ENCODE measurements at places on chromosomes 4 and X.

DNA sequence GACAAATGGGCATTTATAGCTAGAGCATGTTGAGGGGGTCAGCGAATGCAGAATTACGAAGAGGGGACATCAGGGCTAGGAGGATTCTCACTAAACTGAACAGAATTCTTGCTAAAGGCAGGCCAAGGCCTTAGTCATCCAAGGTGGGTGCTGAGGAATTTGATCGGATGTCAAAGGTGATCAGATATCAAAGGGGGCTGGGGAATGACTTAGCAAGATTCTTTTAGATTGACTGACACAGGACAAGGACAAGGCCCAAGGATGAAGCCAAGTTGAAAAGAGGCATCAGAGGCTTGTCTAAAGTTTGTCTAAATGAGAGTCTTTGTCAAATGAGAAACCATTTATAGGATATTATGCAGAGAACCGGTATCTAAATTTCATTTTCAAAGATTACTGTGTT, 9.7 kb downstream of the TMEM184C start:
- no peak overlapping the region for H3K4me3 ChIP-seq
- no peak for DNase-seq
- no peaks in the 10 kb centered on the region for H3K4me1 ChIP-seq
- H3K27me3 ChIP-seq, result no peaks in the 10 kb centered on the region

DNA sequence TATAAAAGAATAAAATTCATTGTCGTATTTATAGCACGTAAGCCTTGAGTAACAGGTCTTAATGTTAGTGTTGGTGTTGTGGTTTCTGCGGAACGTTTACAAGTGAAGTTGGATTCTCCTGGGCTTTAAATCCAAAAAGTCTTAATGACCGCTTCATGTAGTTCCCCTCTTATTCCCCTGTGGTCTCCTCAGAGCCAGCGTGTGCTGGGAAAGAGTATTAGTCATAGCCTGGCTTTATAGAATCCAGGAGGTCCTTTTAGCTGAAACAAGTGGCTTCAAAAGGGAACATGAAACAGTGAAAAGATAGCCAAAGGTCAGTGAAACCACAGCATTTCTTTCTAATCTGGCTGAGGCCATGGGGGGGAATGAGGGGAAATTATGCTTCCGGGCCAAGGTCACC, 79.1 kb downstream of the CLCN4 start:
- no peak overlapping the region for H3K4me3 ChIP-seq
- H3K36me3 ChIP-seq, result no peaks in the 10 kb centered on the region
- H3K27ac ChIP-seq, result no peak overlapping the region
- DNase-seq, result no peak
- H3K4me1 ChIP-seq, result no peaks in the 10 kb centered on the region
- no peaks in the 10 kb centered on the region for H3K27me3 ChIP-seq

- DNase-seq, result no peak
- no peak overlapping the region for H3K27ac ChIP-seq
- peaks cover 98% of the 10 kb centered on the region for H3K27me3 ChIP-seq
- H3K36me3 ChIP-seq, result no peaks in the 10 kb centered on the region
Measured at GRCh38 chr4:13527981-13528820, 16.1 kb downstream of the NKX3-2 start.

DNA sequence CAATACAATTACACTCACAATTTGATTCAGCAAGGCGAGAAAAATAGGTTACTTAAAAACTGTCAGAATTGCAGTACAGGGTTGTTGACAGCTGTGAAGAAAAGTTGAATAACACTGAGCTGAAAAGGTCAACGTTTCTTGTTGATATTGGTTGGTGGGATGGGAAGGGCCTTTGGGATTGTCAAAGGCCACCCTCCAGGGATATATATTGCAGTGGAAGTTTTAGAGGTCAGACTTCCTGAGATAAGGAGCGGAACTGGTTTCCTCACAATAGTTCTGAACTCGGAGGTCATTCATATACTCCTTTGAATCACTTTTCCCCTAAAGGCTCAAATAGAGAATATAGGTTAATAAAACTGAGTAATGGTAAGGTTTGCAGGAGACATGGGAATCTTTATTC, 417.2 kb downstream of the RAPGEF2 start:
- no peaks in the 10 kb centered on the region for H3K27me3 ChIP-seq
- DNase-seq, result no peak
- H3K4me3 ChIP-seq, result no peak overlapping the region
- H3K4me1 ChIP-seq, result no peaks in the 10 kb centered on the region
- H3K27ac ChIP-seq, result no peak overlapping the region
- no peaks in the 10 kb centered on the region for H3K36me3 ChIP-seq

GRCh38 chr4:189504220-189504619, 436.5 kb upstream of the FRG1 start:
- no peaks in the 10 kb centered on the region for H3K4me1 ChIP-seq
- H3K27ac ChIP-seq, result no peak overlapping the region
- DNase-seq, result no peak
- no peaks in the 10 kb centered on the region for H3K27me3 ChIP-seq

GRCh38 chr4:153676486-153676885, 7.6 kb upstream of the TLR2 start:
- peak overlapping the region; percentile 38 for H3K27ac ChIP-seq
- no peak overlapping the region for H3K4me3 ChIP-seq
- H3K27me3 ChIP-seq, result no peaks in the 10 kb centered on the region
- peaks cover 9% of the 10 kb centered on the region for H3K4me1 ChIP-seq

- H3K4me1 ChIP-seq, result no peaks in the 10 kb centered on the region
- no peak overlapping the region for H3K4me3 ChIP-seq
- no peaks in the 10 kb centered on the region for H3K36me3 ChIP-seq
- H3K27ac ChIP-seq, result no peak overlapping the region
Measured at GRCh38 chr4:156217236-156217635, 263.6 kb upstream of the CTSO start.

GRCh38 chr4:52358883-52359321, 300.2 kb downstream of the USP46 start:
- H3K36me3 ChIP-seq, result no peaks in the 10 kb centered on the region
- H3K4me1 ChIP-seq, result no peaks in the 10 kb centered on the region
- no peak overlapping the region for H3K27ac ChIP-seq
- no peaks in the 10 kb centered on the region for H3K27me3 ChIP-seq

DNA sequence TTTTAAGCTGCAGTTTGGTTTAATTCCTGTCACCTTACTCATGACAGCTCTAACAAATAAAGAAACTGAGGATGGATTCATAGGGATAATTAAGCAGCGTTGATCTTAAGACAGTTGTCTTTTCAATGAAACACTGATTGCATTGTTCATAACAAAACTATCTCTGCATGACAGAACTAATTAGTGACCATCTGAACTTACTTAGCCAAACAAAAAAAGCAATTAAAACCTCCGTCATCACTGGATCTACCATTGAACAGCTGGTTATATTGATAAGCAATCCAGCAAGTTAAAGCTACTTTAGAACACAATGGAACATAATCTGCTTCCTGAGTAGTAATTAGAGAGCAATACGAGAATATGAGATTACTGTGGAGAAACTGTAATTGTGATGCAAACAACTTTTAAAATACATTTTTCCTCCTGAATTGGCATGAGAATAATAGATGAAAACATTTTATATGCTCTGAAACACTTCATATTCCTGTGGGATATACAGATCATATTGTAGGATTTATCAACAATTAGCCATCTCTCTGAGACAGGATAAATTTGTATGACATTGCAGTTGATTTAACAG, 2576.8 kb downstream of the PCDH7 start:
- H3K27ac ChIP-seq, result no peak overlapping the region
- H3K4me3 ChIP-seq, result no peak overlapping the region
- DNase-seq, result no peak
- H3K4me1 ChIP-seq, result no peaks in the 10 kb centered on the region

DNA sequence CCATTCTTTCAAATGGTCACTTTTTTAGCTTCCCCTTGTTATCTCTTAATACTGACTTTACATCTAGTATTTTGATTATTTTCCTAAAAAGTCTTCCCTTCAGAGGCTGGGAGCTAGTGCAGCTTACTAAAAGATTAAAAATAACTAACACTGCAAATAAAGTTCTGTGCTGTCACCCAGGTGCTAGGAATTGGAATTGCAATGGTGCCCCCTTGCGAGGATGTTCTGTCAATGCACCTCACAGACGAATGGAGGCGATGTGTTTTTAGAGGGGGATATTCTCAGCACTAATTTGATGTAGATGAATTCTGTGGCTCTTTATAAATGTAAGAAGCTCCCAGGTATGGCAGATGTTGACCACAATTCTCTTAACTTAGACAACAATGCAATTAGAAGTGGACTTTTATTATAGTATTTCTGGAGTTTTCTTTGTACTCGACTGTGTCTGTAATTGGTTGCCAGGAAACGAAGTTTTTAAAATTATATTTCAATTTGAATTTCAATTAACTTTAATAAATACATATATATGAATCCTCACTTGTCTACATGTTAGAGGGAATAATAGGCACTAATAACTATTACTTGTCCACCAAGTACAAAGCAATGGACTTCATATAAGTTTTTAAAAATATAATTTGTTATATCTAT, 22.0 kb upstream of the SMIM31 start:
- no peaks in the 10 kb centered on the region for H3K4me1 ChIP-seq
- no peaks in the 10 kb centered on the region for H3K27me3 ChIP-seq
- no peak overlapping the region for H3K27ac ChIP-seq
- no peak overlapping the region for H3K4me3 ChIP-seq
- no peak for DNase-seq

- H3K27ac ChIP-seq, result no peak overlapping the region
- no peak for DNase-seq
- no peaks in the 10 kb centered on the region for H3K36me3 ChIP-seq
- H3K4me3 ChIP-seq, result no peak overlapping the region
Measured at GRCh38 chr4:124035364-124036041, 638.9 kb downstream of the SPRY1 start.

DNA sequence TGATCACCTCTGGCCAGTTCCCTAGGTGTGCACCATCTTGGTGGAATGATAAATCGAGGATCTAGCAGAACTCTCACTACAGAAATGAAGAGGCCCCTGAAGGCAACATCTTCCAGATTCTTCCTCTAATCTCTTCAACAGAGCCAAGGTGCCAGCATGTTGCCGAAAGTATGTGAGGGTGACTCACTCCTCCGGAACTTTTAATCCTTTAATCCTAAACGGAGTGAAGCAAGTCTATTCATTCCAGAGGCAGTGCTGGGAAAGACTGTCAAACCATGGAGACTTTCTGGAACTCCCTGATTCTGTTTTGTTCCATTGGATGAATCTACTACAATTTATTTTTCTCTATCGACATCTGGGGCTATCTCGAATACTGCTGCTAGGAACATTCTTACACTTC, 68.7 kb downstream of the SUPT20HL2 start:
- no peak overlapping the region for H3K27ac ChIP-seq
- no peaks in the 10 kb centered on the region for H3K27me3 ChIP-seq
- H3K4me1 ChIP-seq, result no peaks in the 10 kb centered on the region

GRCh38 chr4:160372390-160372789, 1269.5 kb downstream of the RAPGEF2 start:
- no peaks in the 10 kb centered on the region for H3K27me3 ChIP-seq
- H3K27ac ChIP-seq, result no peak overlapping the region
- no peaks in the 10 kb centered on the region for H3K4me1 ChIP-seq
- H3K36me3 ChIP-seq, result no peaks in the 10 kb centered on the region
- no peak overlapping the region for H3K4me3 ChIP-seq
- DNase-seq, result no peak

- no peak overlapping the region for H3K27ac ChIP-seq
- no peaks in the 10 kb centered on the region for H3K36me3 ChIP-seq
- no peak for DNase-seq
- no peaks in the 10 kb centered on the region for H3K27me3 ChIP-seq
- H3K4me3 ChIP-seq, result no peak overlapping the region
Measured at GRCh38 chr4:62408454-62408853, 1208.3 kb downstream of the ADGRL3 start.

DNA sequence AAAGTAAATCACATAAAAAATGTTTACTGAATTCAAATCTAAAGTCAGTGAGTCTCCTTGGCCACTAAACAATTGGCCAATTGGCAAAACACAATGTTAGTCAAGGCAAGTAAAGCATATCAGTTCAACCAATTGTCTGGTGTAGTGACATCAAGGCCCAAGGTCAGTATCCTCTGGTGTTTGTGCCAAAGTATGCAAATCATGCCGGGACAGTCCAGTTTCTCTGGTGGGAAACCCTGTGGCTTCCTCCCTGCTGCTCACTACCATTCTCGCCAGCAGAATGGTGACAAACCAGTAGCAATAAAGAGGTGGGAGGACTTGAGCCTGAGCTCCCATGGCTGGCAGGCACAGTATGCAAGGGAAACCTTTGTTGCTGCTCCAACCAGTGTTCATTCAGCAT, 314.9 kb upstream of the FGF13 start:
- no peak overlapping the region for H3K4me3 ChIP-seq
- H3K27ac ChIP-seq, result no peak overlapping the region
- no peaks in the 10 kb centered on the region for H3K36me3 ChIP-seq
- no peaks in the 10 kb centered on the region for H3K4me1 ChIP-seq
- DNase-seq, result no peak

- H3K4me3 ChIP-seq, result no peak overlapping the region
- H3K4me1 ChIP-seq, result peaks cover 14% of the 10 kb centered on the region
- H3K36me3 ChIP-seq, result no peaks in the 10 kb centered on the region
- H3K27ac ChIP-seq, result no peak overlapping the region
- H3K27me3 ChIP-seq, result no peaks in the 10 kb centered on the region
Measured at GRCh38 chr4:137707626-137708025, 175.3 kb upstream of the PCDH18 start.

GRCh38 chr4:103100691-103101090, 1.1 kb upstream of the BDH2 start:
- no peak overlapping the region for H3K27ac ChIP-seq
- no peak overlapping the region for H3K4me3 ChIP-seq
- no peaks in the 10 kb centered on the region for H3K36me3 ChIP-seq
- no peak for DNase-seq
- peaks cover 16% of the 10 kb centered on the region for H3K4me1 ChIP-seq

DNA sequence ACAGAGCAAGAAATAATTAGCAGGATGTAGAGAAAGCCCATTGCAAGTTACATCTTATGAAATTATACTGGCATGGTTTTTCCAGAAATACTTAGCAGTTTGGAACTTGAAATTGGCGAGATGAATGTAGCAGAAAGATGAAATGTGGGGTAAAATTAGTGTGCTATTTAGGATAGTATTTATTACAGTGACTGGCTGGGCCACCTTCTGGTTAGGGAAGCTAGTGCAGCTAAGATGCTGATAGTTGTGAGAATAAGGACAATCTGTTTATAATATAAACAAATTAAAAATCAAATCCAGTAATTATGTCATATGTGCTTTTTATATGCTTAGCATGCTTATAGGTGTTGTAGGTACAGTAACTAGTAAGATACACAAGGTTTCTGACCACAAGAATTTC, 74.8 kb downstream of the IL15 start:
- no peak overlapping the region for H3K4me3 ChIP-seq
- H3K27me3 ChIP-seq, result no peaks in the 10 kb centered on the region
- H3K27ac ChIP-seq, result no peak overlapping the region
- no peaks in the 10 kb centered on the region for H3K4me1 ChIP-seq
- H3K36me3 ChIP-seq, result peaks cover 5% of the 10 kb centered on the region

DNA sequence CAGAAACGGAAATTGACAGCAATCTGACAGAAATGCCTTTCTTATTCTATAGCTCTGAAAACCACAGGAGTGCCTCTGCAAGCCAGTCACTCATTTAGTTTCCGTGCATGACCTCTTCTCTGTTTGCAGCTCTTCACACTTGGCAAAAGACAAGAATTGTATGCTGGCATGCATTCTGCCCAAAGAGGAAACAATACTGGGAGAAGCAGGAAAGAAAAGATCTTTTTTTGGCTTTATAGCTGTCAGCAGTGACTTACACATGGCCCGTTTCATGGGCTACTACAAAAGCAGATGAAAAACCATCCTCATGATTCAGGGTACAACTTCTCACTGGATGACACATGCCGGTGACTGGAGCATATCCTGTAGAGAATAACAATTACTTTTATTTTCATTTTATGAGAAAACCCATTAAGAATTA, 249.4 kb downstream of the ADAMTS3 start:
- peaks cover 12% of the 10 kb centered on the region for H3K4me1 ChIP-seq
- no peaks in the 10 kb centered on the region for H3K36me3 ChIP-seq
- H3K4me3 ChIP-seq, result no peak overlapping the region
- no peaks in the 10 kb centered on the region for H3K27me3 ChIP-seq

GRCh38 chrX:29762006-29762405, 453.4 kb upstream of the MAGEB2 start:
- H3K27me3 ChIP-seq, result no peaks in the 10 kb centered on the region
- no peaks in the 10 kb centered on the region for H3K4me1 ChIP-seq
- H3K4me3 ChIP-seq, result no peak overlapping the region
